ENCODE measurements at places on chromosomes 6 and 20.

GRCh38 chr6:148735989-148736388 is 10.8 kb upstream of the UST start:
- DNase-seq, result no peak

DNA sequence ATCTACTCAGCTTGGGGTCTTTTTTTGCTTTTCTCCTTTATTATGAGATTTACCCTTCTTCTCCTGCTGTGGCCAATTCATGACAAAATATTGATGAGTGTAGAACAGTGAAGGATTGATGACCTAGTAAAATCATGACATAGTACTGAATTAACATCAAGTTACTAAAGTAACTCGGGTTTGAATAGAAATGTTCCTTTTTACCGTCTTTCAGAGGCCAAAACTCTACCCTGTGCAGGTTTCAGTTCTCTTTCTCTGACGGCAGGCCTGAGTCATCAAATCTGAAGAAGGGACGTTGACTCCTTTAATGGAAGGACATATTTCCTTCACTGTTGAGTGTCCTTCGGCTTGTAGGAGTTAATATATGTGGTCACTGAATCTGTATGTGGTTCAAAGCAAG is 80.7 kb downstream of the RREB1 start:
- DNase-seq, result peak; percentile 21

GRCh38 chr6:106924694-106925523 is 49.6 kb downstream of the CD24 start:
- DNase-seq, result no peak

- DNase-seq, result no peak
Measured at GRCh38 chr6:115441651-115442050, 619.0 kb downstream of the FRK start.

- DNase-seq, result no peak
Measured at GRCh38 chr20:35820715-35821114, 48.9 kb downstream of the PHF20 start.

DNA sequence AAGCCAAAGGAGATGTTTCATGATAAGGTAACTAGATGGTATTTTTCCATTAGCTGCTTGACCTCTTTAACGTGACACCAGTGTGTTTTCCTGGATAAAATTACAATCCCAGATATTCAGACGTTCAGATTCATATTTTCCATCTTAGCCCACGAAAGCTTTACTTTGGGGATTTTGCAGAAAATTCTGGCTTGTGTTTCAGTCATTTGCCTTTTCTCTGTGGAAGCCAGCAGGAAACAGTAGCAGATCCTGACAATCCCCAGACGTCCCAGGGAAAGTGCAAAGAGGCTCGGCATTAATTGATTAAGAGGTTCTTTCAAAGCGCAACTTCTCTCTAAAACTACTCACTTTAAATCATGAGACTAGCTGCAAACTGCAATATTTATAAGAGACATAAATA is 243.6 kb downstream of the UST start:
- no peak for DNase-seq

DNA sequence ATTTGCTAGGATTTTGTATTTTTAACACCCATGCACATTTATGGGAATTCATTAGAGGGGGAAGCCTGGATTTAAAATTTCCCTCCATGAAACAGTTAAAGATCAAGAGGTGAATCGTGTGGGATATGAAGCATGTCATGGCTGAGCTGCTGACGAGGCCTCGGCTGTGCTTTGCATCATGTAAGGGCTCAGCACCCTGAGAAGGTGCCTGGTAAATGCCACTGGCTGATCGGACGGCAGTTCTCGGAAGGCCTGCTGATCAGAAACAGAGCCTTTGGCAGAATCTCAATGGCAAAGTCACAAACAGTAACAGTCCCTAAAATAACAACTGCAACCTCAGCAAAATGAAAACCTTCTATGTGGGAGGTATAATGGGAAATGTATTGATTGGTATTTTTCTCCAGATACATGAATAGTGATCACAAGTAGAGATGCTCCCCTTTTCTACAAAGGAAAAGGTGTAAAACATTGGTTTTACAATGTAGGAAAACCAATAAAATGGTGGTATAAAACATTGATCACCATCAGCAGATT is 53.0 kb upstream of the FUCA2 start:
- no peak for DNase-seq

DNA sequence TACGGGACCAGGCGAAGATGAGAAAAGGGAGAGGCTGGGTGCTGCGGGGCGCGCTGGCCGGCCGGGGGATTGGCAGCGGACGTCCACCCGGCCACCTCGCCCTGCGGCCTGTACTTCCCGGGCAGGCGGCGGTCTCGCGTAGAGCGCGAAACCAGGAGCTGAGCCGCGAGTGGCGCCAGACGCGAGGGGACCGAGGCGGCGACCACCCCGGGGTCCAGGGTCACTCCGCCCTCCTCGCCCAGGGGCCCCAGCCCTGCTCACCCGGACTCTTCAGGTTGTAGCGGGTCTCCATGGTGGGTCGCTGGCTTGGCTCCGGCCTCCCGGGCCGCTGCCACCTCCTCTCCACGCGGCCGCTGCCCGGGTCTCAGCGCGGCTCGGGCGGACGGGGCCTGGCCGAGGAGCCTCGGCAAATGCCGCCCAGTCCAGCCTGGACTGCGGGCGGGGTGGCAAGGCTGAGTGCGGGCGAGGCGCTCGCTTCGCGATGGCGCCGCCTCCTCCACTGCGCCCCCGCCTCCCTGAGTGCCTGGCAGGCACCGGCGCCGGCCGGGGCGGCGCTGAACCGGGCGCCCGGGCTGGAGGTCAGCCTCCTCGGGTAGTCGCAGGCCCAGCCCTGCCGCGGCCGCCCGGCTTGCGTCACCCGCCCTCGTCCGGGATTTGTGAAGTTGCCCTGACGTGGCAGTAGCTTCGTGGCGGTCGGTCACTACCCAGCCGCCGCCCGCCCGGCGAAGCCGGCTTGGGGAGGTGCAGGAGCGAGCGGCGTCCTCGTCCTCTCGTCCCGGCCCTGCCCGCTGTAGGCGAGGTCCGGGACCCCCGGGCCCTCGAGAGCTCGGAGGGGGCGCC is at the start of gene UBE2J1:
TSS of gene UBE2J1 (minus strand) at position 445 of the 840 bp plus-strand sequence. CDS start at position 292, 153 bp downstream.
- DNase-seq, result peak; percentile 88

GRCh38 chr6:31947070-31947675 is 1.3 kb downstream of the CFB start:
- no peak for DNase-seq

GRCh38 chr6:135300576-135300975 is 119.5 kb downstream of the MYB start:
- no peak for DNase-seq

GRCh38 chr6:15200087-15200486 is 45.8 kb upstream of the JARID2 start:
- DNase-seq, result no peak

GRCh38 chr6:8652710-8653109 is 217.4 kb upstream of the SLC35B3 start:
- no peak for DNase-seq

DNA sequence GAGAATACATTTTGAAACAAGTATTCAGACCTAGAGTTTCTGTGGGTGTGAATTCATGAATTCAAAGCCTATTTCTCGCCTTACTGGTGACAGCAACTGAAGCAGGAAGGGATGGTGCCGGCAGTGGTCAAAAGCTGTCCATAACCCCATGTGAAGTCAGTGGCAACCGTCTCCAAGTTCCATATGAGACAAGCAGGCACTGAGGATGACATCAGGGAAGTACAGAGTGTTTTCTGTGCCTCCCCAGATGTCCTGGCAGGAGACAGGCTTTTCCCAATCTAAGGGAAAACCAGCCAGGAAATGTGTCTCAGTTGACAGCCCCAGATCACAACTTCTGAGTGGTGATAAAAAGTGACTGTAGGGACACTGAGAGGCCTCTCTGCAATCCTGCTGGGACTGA is 66.6 kb downstream of the HIVEP2 start:
- peak; percentile 77 for DNase-seq

GRCh38 chr6:74749211-74750147 is 456.4 kb downstream of the COL12A1 start:
- DNase-seq, result no peak

GRCh38 chr6:53311586-53311935 is 37.2 kb downstream of the ELOVL5 start:
- DNase-seq, result no peak

DNA sequence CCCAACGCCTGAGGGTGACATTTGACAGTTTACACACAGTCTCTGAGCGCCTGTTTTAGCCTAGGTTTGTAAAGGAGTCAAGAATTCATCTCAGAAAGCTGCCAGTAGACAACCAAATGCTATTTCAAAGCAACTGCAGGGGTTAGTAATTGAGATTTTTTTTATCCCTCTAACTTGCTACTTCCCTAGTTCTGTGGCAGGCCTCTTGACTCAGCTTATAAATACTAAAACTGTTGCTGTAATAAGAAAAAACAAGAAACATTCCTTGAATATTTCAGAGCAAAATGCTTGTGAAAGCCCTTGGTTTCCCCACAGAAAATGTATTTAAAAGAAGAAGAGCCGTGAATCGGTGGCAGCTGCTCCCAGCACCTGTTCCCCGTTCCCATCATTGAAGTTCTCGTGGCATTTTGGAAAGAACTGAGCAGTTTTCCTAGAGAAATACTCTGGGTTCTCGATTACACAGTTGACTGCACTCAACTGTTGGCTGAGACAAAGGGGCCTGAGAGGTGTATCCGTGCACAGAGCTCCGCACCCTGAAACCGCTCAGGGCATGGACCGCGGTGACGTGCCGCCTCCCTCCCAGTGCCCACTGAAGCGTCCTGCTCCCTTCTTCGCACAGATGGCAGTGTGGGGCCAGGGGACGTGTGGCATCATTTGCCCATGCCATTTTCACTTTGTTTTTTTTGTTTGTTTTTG is 20.9 kb downstream of the DLL1 start:
- DNase-seq, result no peak

GRCh38 chr6:75065523-75065922 is 140.3 kb downstream of the COL12A1 start:
- DNase-seq, result no peak

DNA sequence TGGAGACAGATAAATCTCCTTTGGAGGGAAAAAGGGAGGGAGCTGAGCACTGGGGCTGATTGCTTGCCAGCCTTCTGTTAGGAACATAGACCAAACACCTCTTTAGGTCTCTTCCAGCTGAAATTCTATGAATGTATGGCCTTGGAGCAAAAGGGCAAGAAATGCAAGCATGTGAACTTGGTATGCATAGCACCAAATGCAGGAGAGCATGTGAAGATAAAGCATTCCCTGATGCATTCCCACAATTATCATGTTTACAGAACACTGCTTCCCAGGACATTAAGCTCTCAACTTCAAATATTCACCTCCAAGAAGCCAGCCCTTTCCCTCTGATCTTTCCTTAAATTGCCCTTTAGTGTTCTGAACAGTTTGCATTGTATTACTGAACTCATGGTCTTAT is 15.6 kb downstream of the RIPOR2 start:
- no peak for DNase-seq

DNA sequence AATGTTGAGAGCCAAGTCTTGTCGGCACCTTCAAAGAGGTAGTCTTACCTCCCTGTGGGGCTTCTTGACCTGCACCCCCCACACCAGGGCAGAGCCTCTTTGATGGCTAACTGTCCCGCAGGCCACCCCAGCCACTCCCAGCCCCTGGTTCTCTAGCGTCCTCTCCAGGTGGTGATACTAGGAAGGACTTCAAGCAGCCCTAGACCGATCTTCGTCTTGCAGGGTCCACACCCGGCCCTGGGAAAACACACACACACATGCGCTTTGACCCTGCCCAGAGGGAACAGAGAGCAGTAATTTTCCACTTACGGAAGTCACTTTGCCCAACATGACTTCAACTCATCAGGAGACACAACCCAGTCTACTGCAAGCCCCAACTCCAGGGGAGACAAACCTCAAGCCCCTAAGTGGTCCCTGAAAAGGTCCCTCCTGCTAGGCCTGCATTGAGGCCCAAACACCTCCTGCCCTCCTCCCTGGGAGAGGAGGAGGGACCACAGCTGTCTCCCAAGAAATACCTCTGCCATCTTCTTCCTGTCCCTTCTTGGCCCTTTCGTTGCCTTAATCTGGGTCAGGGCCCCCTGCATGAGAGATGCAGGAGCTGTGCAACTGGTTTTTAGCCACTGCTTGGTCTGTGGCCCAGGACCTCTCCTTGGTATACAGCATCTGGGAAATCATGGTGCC is 2.9 kb upstream of the BPIFB1 start:
- no peak for DNase-seq

GRCh38 chr6:143513410-143513809 is 1.9 kb upstream of the FUCA2 start:
- peak; percentile 41 for DNase-seq

DNA sequence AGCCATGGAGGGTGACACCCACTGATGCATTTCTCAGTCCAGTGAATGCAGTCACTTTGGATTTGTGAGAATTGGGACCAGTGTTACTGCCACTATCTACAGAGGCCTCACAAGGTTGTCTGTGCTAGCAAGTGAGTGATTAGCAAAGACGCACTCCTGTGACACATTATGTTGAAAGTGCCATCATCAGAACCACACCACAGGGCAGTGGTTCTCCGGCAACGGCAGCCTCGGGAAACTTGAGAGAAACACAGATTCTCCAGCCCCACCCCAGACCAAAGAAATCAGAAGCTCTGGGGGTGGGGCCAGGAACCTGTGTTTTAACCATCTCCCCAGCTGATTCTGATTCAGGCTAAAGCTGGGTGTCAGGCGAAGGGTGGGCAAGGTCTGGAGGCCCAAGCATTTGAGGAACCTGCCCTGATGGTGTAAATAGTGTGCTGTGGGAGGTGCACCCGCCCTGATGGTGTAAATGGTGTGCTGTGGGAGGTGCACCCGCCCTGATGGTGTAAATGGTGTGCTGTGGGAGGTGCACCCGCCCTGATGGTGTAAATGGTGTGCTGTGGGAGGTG is 39.9 kb downstream of the TMEM242 start:
- no peak for DNase-seq

DNA sequence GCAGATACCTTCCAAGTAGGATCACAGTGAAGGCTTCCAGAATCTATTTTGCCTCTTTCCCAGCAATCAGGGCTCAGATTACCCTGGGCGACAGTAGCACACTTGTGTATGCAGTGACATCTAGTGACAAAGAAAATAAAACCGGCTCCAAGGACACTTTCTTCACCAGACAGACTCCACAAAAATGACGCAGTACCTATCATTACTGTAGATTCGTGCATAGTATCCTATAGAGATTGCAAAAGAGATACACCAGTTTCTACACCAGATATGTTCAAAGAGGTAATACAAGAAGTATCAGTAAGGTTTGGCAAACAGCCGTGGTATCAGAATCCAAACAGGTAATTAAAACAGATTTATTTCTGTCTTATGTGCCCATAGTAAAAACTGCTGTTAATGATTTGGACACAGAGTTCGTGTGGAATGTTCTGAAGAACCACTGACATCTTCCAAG is 600.4 kb upstream of the JAG1 start:
- peak; percentile 4 for DNase-seq

DNA sequence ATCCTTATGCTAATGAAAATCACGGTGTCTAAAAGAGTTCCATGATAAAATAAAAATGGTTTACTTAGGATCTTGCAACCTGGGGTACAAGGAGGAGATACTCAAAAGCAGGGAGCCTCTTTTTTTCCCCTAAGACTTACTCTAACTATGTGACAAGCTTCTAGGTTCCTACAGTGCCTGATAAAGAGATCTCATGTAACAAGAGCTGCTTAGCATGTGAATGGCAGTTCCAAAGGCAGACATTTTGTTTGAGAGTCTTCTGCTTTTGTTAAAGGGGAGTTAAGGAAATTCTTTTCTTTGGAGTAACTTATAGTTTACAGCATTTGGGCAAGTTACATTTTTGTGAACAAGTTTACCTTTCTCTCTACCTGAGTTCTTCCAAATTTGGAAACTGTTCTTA is 945.8 kb upstream of the ADGRB3 start:
- no peak for DNase-seq

Measured in activated CD4-positive, alpha-beta T cell treated with anti-CD3 and anti-CD28 coated beads, Interleukin-10, Interleukin-2, amounts not matched to agents 100 ng/mL and 50 ng/mL, durations not matched to agents 16 hours and 8 hours (primary cell).